Stimulated activated CD4-positive, alpha-beta T cell treated with anti-CD3 and anti-CD28 coated beads, Interleukin-4, amount 100 ng/mL, for 4 hours (primary cell): ENCODE measurements at places on chromosomes 13 and 19.

DNA sequence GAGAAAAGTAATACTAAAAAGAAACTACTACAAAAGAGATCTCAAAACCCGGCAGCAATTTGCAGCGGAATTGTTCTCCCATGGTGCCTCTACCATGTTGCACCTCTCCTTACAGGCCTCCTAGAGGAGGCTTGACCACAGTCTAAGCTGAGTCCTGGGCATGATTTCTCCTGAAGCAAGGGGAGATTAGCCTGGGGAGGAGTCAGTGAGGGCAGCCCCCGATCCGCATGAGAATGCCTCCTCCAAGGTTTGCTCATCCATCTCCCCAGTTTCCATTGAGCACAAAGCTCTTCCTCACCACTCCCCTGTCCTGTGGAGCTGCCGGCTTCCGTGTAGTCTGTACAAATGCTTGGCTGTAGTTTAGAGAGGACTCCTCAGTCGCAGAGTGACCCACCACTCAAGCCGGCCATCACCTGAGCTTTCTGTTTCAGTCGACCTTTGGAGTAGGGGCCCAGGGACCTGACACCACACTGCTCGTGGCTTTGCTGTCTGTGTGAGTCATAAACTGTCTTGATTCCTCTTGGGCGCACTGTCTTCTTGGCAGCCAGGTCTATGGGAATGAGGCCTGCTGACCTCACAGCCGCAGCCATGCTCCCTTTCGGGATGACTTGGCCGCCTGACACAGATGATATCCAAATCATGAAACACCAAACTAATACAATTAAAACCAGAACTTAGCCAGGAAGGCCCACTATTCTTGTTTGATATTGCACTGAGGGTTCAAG, 72.3 kb downstream of the C1QTNF9 start:
- no peak for DNase-seq

DNA sequence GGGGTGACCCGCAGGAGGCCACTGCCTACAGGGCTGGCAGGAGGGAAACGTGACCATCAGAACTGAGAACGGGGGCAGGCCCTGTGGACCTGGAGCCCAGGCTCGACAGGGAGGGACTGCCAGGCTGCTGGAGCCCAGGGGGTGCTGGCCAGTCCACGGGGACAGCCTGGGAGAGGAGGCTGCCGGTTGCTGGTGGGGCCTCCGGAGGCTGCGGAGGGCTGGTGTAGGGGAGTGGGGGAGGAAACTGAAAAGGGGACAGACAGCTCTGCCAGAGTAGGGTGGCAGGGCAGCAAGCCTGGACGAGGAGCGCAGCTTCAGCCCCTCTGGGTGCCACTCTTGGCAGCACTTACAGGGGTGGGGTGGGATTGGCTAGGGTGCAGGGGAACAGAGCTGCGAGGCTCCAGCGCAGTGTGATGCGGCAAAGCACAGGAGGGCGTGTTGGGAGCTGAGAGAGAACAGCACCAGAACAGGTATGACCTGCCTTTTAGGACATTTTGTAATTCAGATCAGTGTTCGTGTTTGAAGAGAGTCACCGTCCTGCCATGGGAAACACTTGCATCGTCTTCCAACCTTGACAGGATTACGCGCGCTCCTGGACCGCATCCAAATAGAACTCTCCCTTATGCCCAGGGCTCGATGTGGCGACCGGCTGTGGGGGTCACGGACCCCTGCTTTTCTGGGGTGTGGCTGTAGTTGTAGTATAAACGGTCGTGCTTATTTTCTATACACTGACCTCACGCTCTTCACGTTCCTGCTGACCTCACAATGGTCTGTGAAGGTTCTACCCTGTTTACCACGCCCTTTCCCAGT, 19.9 kb upstream of the ARHGEF7 start:
- DNase-seq: no peak

- DNase-seq: no peak
Observed at GRCh38 chr19:18418483-18419194, 559 bp upstream of the SSBP4 start.

DNA sequence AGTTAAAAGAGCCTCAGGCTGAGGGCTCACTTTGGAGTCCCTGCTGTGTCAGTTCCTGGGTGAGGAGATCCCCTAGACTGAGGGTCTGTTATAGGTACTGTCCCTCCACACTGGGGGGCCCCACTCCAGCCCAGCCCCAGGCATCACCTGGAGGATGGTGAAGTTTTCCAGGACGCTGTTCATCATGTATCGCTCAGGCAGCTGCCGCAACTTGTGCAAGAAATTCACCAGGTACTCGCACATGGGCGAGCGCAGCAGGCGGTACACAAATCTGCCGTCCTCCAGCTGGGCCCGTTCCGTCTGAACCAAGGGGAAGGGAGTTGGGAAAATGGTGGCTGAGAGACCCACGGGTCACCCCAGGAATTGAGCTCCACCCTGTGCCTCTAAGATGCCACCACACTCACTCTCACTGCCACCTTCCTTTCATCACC, 7.1 kb downstream of the CD37 start:
- no peak for DNase-seq

GRCh38 chr13:113856716-113857065, 7.2 kb downstream of the GAS6 start:
- no peak for DNase-seq

GRCh38 chr19:50837300-50837699, 3.9 kb upstream of the KLK15 start:
- DNase-seq: no peak

- DNase-seq: no peak
Observed at GRCh38 chr13:80160110-80160509, 180.8 kb downstream of the SPRY2 start.

DNA sequence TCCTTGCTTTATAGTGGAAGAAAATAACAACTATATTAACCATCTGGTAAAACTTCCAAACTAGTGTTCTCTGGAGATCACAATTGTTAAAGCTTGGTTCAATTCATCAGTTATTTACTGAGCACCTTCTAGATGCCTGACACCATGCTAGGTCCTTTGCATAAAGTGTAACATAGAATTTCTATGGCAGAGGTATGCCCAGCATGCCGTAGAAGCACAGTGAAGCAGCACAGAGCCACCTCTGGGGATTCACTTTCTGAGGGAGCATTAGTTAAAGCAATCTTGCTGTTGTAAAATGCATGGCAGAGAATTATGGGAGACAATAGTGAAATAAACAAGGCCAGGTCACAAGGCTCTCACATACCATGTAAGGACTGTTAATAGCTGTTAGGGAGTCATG, 75.2 kb downstream of the LRRC63 start:
- no peak for DNase-seq

- peak; percentile 54 for DNase-seq
Observed at GRCh38 chr19:45798995-45799517, 6.4 kb upstream of the DMWD start.

DNA sequence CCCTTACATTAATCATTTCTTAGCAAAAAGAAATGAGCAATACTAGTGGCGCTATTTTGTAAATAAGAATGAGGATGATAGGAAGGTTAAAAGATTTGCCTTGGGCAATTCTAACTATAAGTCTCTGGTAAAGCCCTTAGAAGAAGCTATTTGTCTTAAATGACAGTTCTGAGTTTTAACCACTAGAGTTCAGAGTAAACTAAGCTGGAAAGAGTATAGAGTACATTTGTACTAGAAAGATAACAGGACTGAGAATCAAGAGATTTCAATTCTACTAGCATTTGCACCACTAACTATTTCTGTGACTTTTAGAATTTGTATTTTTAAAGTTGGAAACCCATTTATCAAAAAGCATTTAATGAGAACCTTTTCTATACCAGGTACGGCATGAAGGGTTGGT, 750.3 kb downstream of the OLFM4 start:
- no peak for DNase-seq

GRCh38 chr19:19873381-19873780, 7.7 kb downstream of the ZNF253 start:
- no peak for DNase-seq

DNA sequence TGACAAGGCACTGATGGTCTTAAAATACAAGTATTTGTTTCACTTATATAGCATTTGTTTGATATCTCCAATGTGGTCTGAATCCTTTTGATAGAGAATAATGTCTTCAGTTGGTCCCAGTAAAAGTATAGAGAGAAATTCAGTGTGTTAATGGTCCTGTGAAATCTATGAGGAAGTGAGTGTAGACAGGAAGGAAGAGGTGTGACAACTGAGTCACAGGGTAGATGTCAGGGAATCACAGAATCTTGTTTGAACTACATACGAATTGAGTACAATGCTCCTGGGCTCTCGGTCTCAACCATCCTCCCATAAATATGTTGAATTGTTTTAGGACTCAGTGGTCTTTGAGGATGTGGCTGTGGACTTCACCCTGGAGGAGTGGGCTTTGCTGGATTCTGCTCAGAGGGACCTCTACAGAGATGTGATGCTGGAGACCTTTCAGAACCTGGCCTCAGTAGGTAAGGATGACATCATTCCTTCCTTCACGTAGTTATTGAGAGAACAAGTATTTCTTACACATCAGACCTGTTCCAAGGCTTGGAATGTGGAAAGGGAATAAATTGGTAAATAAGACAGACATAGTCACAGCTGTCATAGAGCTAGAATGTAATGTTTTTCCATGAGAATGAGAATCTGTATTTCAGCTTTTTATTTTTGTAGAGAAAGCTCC, 9.1 kb downstream of the ZNF555 start:
- DNase-seq: no peak

GRCh38 chr19:15540435-15540834, 32.1 kb downstream of the CYP4F22 start:
- no peak for DNase-seq
